H54 (cell line): ENCODE measurements at places on chromosomes 4 and X.

DNA sequence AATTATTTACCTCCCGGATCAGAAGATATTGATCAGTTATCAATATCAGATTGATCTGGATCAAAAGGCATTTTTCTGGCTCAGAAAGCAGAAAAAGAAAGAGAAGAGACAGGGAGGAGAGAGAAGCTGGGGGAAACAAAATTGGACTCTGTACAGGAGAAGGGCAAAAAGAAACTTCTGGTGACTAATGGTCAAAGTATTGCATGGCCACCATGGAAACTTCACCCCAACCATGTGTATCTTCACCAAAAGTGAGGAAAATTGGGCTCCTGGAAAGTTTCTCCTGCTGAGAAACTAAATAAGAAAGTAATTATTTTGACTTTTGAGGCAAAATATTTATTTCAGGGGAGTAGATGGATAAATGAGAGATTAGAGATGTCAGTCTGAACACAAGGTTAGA, 33.9 kb downstream of the RNF150 start:
- no peak for DNase-seq

DNA sequence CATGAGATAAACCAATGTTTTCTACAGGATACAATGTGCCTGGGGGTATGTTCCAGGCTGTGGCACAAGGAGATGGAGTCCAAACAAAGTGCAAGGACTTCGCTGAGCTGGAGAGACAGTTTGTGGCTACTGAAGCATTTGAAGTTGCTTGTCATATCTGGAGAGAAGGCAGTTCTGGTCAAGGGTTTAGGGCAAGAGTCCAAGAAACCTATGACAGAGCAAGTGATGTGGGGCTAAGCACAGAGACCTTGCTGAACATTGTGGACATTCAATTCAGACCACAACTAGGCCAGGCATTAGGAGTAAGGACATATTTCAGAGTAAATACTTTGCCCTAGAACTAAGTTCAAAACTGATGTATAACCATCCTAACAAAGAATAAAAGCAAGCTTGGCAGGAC, 34.8 kb downstream of the MAGED4B start:
- no peak for DNase-seq

- no peak for DNase-seq
These were observed 318.3 kb upstream of the SLC7A11 start for GRCh38 chr4:138560448-138560847.

DNA sequence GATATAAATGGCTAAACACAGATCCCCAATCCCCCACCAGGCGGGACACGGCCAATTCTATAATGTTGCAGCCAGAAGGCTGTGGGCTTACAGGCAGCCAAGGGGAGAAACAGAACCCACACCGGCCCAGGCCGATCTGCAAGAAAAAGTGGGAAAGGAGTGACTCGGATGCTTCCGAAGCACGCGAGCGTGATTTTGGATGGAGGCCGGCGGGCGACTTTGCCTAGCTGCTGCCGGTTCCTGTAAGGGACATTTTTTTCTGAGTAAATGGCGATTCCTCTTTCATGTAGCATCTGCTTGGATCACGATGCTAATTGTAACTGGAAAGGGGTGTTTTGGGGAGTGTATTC, 470.2 kb downstream of the PCDH19 start:
- no peak for DNase-seq

GRCh38 chr4:70508801-70509200, 9.6 kb upstream of the AMTN start:
- DNase-seq, result no peak

DNA sequence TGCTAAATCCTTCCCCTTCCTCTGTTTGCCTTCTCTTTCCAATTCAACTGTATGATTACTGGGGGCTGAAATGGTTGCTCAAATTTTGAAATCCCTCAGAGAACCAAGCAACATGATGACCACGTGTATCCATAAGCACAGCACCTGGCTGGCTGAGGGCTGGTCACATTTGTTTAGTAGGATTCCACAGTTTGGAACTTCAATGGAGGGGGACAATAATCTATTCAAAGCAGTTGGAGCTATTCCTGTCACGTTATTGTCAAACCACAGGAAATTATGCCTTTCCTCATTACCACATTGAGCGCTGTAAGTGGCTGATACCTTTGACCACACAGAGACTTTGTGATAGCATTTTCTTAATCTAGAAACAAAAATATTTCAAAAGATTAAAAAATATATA, 7.0 kb downstream of the TMSB4X start:
- no peak for DNase-seq

GRCh38 chrX:14529290-14529989, at the start of gene GLRA2:
GLRA2 (plus strand) TSS chrX:14529536; CDS start chrX:14530058, 522 bp downstream.
- DNase-seq, result no peak

- no peak for DNase-seq
These were observed 25.5 kb downstream of the SCD5 start for GRCh38 chr4:82773057-82773456.

DNA sequence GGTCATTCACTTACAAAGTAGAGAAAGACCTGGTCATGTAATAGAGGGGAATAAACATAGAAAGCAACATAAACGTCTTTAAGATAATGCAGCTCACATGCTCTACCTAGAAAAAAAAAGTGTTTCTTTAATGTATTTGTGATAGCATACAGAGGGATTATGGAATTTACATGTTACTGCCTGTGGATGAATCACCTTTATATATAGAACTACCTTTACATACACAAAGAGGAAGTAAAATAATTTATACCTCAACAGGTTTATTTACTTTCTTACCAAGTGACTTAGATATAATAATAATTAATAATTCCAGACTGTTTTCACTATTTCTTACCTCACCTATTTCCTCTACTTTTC, 81.5 kb downstream of the PPP3CA start:
- DNase-seq, result no peak

DNA sequence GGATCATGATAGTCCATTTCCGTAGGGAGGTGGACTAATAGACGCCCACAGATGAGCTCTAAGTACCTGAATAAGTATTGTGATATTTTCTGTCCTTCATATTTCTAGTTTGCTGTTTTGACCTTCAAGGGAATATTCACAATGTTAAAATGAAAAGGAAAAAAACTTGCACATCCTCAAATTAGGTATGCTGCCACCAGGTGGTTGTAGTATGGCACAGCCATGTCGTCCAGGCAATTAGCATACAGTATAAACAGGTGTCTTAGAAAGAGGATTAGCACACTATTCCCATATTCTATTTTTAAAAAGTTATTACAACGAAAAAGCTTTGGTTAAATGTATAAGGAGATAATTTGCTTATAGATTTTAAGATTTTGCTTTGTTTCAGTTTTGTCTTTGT, 802.0 kb downstream of the RPA4 start:
- peak; percentile 5 for DNase-seq

GRCh38 chrX:81336455-81337152, 134.7 kb downstream of the SH3BGRL start:
- no peak for DNase-seq

GRCh38 chrX:75156531-75156945, 455 bp upstream of the ABCB7 start:
- no peak for DNase-seq

DNA sequence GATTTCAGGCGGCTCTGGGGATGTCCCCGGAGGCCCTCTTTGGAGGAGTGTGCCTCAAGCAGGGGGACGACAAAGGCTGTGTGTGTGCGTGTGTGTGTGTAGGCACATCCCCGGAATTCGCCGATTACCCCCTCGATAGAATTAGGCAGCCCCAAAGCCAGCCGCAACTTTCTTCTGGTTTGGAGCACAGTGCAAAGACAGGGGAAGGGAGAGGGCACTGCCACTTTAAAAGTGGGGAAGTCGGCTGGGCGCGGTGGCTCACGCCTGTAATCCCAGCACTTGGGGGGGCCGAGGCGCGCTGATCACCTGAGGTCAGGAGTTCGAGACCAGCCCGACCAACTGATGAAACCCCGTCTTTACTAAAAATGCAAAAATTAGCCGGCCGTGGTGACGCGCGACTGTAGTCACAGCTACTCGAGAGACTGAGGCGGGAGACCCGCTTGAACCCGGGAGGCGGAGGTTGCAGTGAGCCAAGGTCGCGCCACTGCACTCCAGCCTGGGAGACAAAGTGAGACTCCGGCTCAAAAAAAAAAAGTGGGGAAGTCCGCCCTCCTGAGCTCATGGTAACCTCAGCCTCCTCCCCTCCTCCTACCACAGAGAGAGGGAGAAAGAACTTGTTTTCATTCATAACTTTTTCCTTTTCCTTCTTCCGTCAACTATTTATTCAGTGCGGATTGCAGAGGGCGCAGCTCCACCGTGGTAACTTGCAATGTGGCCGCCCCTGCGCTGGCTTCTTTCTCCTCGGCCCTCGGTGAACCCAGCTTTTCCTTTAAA, 2.4 kb downstream of the SPRY1 start:
- DNase-seq, result no peak

DNA sequence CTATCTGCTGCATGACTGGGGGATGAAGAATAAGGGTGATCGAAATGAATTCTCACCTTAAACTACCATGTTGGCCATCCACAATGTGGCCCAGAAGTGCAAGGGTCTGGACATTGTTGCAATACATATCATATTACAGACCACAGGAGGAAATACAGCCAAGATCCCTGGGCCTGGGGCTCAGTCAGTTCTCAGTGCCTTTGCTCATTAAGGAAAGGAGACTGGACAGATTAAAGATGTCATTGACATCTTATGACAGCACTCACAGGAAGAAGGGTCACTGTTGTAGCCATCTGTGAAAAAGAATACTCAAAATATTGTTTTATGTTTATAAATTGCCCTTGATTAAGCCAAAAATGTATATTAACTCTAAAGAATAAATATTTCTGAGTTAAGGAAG, 1345.2 kb downstream of the FSTL5 start:
- DNase-seq, result no peak

- no peak for DNase-seq
These were observed 10.6 kb downstream of the LDB2 start for GRCh38 chr4:16887887-16888286.

DNA sequence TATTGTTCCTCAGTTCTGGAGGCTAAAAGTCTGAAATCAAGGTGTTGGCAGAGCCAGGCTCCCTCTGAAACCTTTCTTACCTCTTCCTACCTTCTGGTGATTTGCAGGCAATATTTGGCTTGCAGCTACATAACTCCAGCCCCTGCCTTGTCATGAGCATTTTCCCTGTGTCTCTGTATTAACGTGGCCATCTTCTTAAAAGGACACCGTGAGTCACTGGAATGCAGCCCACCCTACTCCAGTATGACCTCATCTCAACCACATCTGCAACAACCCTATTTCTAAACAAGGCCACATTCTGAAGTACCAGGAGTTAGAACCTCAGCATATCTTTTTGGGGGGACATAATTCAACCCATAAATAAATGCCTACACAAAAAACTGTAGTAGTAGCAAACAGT, 40.7 kb downstream of the FANCB start:
- no peak for DNase-seq

DNA sequence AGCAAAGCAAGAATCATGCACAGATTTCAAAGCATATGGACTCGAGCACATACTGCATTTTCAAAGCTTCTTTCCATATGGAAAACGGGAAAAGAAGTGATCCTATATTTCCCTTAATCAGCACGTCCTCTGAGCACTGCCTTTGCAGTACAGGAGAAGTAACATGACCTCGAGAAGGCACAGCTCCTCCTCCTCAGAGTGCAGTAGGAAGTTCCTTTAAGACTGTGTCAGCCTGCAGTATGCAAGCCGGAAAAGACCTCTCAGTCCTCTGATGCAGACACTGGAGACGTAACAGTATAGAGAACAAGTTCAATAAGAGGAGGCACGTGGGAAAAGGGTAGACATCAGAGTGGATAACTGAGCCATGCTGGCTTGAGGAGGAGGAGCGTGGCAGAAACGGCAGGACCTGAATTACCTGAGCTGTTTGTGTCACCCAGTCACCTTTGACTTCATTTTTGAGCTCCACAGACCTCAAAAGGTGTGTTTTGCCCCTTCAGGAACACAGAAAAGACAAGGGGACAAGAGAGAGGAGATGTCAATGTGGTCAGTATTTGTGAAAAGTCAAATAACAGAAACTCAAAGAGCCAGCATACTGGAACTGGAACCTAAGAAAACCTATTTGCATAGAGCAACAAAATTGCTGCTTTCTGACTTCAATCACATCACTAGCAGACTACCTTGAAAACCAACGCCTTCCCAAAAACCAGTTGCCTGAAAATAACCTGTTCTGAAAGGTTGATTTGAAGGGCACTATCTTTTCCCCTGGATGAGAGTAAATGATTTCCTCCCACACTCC, 20.8 kb downstream of the IRF2 start:
- peak; percentile 41 for DNase-seq

DNA sequence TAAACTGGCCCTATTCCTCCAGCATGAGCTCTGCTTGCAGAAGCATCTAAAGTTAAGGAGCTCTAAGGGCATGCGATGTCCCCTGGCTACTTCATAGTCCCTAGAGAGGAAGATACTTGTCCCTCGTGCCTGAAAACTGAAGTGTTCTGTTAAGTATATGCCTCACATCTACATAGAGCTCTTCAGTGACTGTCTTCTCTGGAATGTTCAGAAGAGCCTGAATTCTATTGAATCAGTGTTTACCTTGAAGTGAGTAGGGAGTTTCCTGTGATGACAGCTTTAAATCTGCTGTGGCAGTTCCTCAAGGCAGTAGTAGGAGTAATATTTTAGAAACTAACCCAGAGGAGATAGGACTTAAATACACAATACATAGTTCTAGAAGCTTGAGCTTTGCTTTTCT, 111.2 kb downstream of the ZNF518B start:
- no peak for DNase-seq

- DNase-seq, result no peak
These were observed 11.0 kb upstream of the CXCL2 start for GRCh38 chr4:74109870-74110605.

DNA sequence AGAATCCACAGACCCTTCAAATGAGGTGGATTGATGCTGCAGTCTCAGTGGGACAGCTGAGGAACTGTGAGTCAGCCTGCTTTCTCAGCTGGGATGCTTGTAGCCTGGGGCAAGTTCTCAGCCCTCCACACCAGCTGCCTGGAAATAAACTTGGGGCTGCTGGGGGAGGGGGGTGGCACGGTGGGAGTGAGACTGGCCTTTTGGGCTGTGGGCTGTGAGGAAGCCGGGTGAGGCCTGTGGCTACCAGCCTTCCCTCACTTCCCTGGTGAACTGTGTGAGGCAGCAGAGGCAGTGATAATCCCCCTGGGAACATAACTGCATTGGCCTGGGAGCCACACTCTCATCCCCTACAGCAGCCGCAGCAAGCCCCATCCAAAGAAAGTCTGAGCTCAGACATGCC, 114.5 kb upstream of the GUCY1A1 start:
- DNase-seq, result no peak

GRCh38 chr4:100833906-100834305, 316.1 kb upstream of the EMCN start:
- no peak for DNase-seq

GRCh38 chrX:30690330-30690729, 37.1 kb downstream of the GK start:
- DNase-seq, result no peak

DNA sequence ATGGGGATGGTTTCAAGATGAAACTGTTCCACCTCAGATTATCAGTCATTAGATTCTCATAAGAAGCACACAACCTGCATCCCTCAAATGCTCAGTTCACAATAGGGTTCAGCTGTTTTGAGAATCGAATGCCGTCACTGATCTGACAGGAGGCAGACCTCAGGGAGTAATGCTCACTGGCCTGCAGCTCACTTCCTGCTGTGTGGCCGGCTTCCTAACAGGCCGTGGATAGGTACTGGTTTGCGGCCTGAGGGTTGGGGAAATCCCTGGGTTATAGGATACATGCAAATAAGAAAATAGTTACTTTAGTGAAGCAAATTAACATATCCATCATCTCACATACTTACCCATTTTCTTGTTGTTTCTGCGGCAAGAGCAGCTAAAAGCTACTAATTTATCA, 160.4 kb downstream of the MAD2L1 start:
- no peak for DNase-seq
